ENCODE measurements at places on chromosomes 5 and 9.

DNA sequence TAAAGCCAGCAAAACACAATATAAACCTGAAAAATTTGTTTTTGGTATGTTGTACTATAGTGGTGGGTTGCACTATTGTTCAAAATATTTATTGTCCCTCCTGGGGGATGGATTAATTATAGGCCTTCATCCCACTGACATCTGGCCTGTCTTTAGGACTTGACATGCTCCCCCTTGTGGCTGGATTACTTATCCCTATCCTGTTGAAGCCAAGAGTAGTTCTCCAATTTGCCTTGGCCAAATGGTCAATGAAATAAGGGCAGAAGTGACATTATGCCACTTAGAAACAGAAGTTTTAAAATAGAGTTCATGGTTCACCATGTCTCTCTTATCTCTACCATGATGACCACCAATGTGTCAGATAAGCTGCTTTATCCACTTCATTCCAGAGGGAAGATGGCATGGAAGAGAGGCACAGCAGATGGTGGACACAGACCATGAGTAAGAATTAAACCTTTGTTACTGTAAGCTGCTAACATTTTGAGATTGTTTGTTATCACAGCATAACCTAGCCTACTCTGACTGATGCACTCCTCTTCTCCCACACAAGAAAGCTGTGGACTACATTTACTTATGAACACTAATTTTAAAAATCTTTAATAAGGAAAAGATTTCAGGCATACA lies 29.2 kb upstream of the ARHGEF28 start:
- peak; percentile 53 for DNase-seq

- DNase-seq: no peak
Measured at GRCh38 chr5:79619854-79620253, 7.6 kb downstream of the TENT2 start.

DNA sequence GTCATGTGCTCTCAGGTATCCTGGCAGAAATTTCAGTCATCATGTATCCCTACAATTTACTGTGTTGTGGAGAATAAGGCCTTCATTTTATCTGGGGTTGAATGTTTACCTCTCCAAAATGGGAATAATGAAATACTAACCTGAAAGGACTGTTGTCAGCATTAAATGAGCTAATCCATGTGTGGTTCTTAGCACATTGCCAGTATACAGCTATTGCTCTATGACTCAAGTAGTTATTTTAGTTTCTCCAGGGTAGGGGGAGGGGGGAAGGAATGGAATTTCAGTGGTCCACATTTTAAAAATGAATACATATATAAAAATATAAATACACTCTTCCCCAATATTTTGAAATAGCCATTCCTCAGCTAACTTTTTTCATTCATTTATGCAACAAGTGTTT lies 3.5 kb downstream of the PAM start:
- no peak for DNase-seq

- DNase-seq: no peak
Measured at GRCh38 chr5:1896602-1897376, 14.1 kb upstream of the IRX4 start.

- DNase-seq: no peak
Measured at GRCh38 chr9:127237801-127238200, 26.8 kb upstream of the GARNL3 start.

DNA sequence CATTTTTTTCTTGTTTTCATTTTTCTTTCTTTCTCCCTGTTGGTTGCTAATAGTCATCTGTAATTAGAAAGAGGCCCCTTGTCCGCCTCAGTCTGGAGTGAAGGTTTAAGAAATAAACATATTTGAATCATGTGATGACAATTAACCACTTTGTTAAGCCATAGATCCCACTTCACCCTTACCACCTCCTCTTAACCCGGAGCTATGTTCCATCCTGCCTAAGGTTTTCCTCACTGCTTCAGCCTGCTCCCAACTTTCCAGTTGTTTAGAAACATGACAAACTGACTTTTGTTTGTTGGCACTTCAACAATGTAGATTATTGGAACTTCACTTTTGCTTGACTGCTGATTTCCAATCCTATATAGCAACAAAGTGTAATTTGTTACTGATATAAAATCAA lies 37.4 kb upstream of the SSBP2 start:
- DNase-seq: no peak

DNA sequence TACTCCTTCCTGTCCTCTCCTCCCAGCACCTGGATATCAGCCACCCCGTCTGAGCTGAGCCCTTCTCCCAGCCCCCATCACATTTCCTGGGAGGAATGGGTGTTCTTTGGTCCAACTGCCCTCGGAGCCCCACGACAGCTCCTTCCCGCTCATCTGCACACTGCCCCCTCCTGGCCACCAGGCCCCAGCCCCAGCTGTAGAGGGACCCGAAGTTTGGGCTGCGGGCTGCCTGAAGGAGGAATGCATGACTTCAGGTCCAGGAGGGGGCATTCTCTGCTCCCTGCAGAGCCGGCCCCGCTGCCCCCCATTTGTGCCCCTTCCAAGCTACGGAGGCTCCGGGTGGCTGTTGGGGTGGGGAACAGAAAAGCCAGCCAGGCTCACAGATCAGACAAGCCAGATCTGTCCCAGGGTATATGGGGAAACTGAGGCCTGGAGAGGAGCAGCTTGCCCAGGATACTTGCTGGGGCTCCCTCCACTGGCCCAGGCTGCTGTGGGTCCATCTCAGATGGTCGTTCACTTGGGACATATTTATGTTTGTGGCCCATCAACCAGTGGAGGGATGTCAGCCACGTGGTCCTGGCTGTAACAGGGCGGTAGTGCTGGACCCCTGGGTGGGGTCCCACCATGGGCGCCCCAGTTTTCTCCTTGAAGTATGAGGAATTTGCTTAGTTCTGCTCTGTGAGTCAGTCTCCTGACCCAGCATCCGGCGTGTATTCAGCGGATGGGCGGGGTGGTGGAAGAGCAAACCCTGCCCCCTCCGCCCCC lies 33.1 kb downstream of the DAB2IP start:
- DNase-seq: peak; percentile 62

GRCh38 chr5:93072831-93073459 lies 508.1 kb downstream of the NR2F1-AS1 start:
- no peak for DNase-seq

DNA sequence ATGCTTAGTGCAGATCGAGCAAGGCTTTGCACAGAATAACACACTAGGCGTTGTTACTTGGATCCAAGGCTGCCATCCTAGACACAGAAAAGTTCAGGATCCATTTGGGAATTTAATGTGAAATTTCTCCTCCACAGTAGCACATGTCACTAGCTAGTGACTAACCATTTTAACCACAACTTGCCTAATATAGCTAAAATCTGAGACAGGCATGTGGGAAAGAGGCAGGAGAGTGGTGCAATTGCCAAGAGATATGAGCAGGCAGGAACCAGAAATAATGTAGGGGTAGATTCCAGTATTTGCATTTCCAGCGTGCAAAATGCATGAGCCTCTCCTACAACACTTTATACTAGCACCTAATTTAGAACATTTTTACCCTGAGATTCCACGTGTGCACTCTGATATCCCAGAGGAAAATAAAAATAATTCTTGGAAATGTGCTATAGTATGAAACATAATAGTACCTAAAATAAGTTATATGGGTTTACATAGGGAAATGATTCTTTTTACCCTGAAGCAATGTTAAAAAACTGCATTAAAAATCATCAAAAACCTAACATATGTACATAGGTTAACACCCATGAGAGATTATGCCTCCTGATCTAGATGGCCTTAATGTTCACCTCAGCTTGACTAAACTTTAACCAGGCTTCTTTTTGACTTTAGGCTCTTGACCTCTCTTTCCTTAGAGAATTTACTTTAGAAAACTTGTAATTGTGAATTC lies 1230.6 kb upstream of the NUDT12 start:
- DNase-seq: no peak

GRCh38 chr5:95918421-95919006 lies 43.1 kb downstream of the ELL2 start:
- no peak for DNase-seq
